ENCODE measurements at places on chromosomes 1 and 21. TPM values are rescaled to one million over a fixed set of nuclear protein-coding genes. Genes with fewer than 3 reads are reported as not detected.

The RGS21 gene
- not detected for total RNA-seq

The AGT gene
- not detected for total RNA-seq

The PDPN gene
- total RNA-seq, result not detected

The LEFTY1 gene
- total RNA-seq, result not detected

The LRRC8C gene
- 58.8 TPM for total RNA-seq

The OLFML2B gene
- total RNA-seq, result 0.40 TPM

All from thoracic aorta endothelial cell (primary cell).